ENCODE measurements at places on chromosomes 7 and 10. TPM values are rescaled to one million over a fixed set of nuclear protein-coding genes. Genes with fewer than 3 reads are reported as not detected.

- peak; percentile 21 for ATAC-seq
Observed at GRCh38 chr7:95772771-95773581, 622 bp downstream of the DYNC1I1 start.

Gene DKK1
- total RNA-seq = 1.6 TPM

Gene HTR7
- 0.92 TPM for total RNA-seq

Gene TMEM243
- total RNA-seq = 8.1 TPM

DNA sequence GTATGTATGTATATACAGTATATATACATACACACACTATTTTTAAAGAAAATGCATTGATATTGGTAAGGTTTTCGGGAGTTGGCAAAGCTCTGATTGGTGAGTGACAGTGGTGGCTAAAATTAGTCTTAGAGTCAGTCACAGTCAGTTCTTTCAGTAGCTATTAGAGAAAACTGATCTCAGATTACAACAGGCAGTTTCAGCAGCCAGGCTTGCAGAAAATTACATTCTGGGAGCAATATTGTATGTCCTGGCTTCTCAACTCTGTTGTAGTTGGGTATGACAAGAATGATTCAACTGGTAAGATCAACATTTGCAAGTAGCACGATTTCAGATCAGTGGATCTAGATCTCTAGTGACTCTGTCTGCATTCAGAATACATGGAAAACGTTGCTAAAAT lies 897.9 kb upstream of the AUTS2 start:
- no peak for ATAC-seq

Gene NEUROD6
- total RNA-seq = not detected

Gene NME8
- not detected for total RNA-seq

DNA sequence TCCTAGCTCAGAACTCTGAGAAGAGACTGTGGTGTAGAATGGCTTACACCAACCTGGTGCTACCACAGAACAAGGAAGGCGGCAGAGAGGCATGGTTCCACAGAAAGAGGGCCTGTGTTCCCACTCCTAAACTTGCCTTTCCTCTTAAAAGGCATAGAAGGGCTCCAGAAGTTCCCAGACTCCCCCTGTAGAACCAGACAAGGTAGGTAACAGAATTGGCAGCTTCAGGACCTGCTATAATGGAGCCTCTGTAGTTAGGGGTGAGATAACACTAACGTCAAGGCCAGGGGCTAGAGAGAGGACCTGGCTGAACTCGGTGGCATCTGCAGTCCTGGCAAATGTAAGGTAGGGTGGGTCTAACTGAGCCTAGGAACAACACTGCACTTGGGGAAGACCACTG lies 26.7 kb upstream of the SGMS1 start:
- ATAC-seq = no peak

GRCh38 chr7:143434660-143435059 lies 8.6 kb upstream of the TAS2R60 start:
- peak; percentile 96 for ATAC-seq

- ATAC-seq = no peak
Observed at GRCh38 chr10:24879861-24880260, 72.5 kb downstream of the PRTFDC1 start.

DNA sequence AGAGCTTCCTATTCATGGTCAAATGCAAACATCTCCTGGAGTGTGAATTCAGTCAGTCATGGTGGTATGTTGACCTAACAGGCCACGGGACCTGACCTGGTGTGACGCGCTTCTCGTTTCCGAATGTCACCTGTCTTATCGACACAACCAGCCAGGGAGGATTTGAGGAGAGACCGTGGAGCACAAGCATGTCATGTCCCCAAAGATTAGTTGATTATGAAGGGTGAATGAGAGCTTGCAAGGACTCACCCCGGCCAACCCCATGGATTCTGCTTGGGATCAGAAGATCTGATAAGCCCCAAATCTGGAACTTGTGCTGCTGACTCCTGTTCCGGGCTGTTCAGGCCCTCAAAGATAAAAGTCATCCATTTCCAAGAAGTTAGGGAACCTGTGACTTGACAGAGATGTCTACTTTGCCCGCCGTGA lies 10.5 kb downstream of the ADRA2A start:
- ATAC-seq = no peak

DNA sequence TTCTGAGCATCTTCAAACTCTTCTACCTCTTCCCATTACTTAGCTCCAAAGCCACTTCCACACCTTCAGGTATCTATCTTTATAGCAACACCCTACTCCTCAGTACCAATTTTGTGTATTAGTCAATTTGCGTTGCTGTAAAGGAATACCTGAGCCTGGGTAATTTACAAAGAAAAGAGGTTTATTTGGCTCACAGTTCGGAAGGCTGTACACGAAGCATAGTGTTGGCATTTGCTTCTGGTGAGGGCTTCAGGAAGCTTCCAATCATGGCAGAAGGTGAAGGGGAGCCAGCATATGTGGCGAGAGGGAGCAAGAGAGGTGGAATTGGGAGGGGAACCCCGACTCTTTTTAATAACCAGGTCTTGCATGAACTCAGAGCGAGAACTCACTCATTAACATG lies 17.6 kb upstream of the CRYGN start:
- ATAC-seq = no peak

GRCh38 chr7:96728139-96728538 lies 18.5 kb upstream of the SEM1 start:
- peak; percentile 94 for ATAC-seq

GRCh38 chr7:141585592-141586510 lies 34.6 kb downstream of the AGK start:
- no peak for ATAC-seq

GRCh38 chr10:109282510-109282909 lies 640.8 kb downstream of the XPNPEP1 start:
- no peak for ATAC-seq

GRCh38 chr10:69220041-69220451 lies at the start of gene HKDC1:
Gene HKDC1, plus strand, starts transcription at chr10:69220332. Its CDS starts 104 bp downstream, at chr10:69220436.
- no peak for ATAC-seq

Gene TUBB8
- total RNA-seq = not detected

DNA sequence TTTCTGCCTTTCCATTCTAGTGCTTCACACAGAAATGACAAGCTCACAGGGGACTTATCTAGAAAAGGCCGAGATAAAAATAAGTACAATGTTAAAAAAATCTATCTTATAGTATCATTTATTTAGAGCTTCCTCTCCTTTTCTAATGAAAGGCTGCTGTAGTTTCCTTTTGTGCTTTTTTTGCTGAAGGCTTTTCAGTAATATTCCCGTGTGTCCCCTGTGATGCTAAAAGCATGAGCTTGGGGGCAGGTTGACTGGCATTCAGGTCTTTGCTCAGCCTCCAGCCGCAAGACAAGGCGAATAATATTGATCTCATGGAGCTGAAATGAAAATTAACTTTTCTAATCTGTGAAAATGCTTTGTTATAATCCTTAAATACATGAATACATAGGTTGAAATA lies 143.0 kb downstream of the ST7 start:
- no peak for ATAC-seq

Data from esophagus mucosa (tissue), 1 donor.